ENCODE measurements at places on chromosomes 2 and 18. TPM values are rescaled to one million over a fixed set of nuclear protein-coding genes. Genes with fewer than 3 reads are reported as not detected.
A peak's percentile ranks its signal among the peaks of the same experiment; 100 is the strongest.

- no peaks in the 10 kb centered on the region for H3K27me3 ChIP-seq
- no peaks in the 10 kb centered on the region for H3K36me3 ChIP-seq
- no peak overlapping the region for H3K4me3 ChIP-seq
- DNase-seq = no peak
Observed at GRCh38 chr2:236899950-236900640, 185.6 kb upstream of the COPS8 start.

- no peak overlapping the region for H3K27ac ChIP-seq
- H3K4me3 ChIP-seq = no peak overlapping the region
- no peaks in the 10 kb centered on the region for H3K27me3 ChIP-seq
- DNase-seq = peak; percentile 14
- H3K4me1 ChIP-seq = no peaks in the 10 kb centered on the region
- no peaks in the 10 kb centered on the region for H3K36me3 ChIP-seq
Observed at GRCh38 chr18:22829781-22830180, 103.3 kb upstream of the RBBP8 start.

- H3K27ac ChIP-seq = no peak overlapping the region
- H3K4me3 ChIP-seq = no peak overlapping the region
- H3K27me3 ChIP-seq = no peaks in the 10 kb centered on the region
- H3K36me3 ChIP-seq = no peaks in the 10 kb centered on the region
Observed at GRCh38 chr2:103153580-103154284, 391.9 kb downstream of the TMEM182 start.

- DNase-seq = no peak
- no peak overlapping the region for H3K27ac ChIP-seq
- no peaks in the 10 kb centered on the region for H3K27me3 ChIP-seq
Observed at GRCh38 chr2:75238670-75239330, 39.5 kb upstream of the TACR1 start.

- H3K36me3 ChIP-seq = no peaks in the 10 kb centered on the region
- H3K4me1 ChIP-seq = peaks cover 36% of the 10 kb centered on the region
- no peak overlapping the region for H3K27ac ChIP-seq
- H3K4me3 ChIP-seq = no peak overlapping the region
Observed at GRCh38 chr2:218328294-218328693, 28.4 kb upstream of the CATIP start.

DNA sequence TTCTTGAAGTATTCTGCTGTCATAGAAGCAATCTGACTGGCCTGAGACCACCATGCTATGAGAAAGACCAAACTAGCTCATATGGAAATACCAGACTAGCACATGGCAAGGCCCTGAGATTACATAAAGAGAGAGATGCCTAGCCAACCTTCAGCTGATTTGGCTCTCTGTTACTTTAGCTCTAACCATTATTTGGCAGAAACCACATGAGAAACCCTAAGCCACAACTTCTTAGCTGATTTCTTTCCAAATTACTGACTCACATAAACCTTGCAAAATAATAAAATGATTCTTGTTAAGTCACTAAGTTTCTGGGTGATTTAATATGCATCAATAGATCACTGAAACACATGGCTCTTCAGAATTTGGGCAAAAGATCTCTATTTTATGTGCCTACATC, 295.0 kb upstream of the ZNF521 start:
- no peak overlapping the region for H3K27ac ChIP-seq
- no peaks in the 10 kb centered on the region for H3K27me3 ChIP-seq
- no peak overlapping the region for H3K4me3 ChIP-seq
- H3K4me1 ChIP-seq = peaks cover 7% of the 10 kb centered on the region
- no peak for DNase-seq

DNA sequence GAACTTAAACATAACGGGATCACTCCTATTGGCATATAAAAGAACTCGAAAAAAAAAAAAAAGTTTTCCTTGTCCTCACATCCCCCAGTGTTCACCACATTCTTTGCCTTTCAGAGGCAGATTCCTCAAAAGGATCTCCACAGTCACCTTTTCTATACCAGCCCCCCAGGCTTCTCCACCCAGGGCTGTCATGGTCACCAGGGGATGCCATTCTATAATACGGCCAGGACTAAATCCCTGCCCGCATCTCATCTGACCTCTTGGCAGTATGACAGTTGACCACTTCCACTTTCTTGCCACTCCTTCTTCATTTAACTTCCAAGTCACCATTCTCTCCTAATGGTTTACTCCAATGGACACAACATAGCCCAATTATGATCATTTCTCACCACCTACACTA, 29.3 kb downstream of the SOS1 start:
- DNase-seq = peak; percentile 33
- H3K36me3 ChIP-seq = no peaks in the 10 kb centered on the region
- no peak overlapping the region for H3K4me3 ChIP-seq

DNA sequence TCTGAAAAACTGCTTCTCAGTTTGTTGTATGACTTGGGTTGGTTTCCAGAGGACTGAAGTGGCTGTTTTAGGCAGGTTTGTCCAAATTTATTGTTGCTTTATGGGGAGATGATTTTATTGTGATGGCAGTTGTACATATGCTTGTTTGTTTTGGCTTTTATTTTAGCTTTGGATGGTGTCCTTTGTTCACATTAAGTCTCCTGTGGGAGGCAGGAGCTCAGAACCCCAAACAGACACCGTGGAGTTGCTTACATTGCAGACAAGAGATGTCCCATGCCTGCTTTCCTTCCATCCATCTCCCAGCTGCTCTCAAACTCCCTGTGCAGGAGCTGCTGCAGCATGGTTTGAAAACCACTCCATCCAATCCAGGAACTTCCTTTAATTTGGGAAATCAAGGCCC, 414.7 kb downstream of the LPIN1 start:
- H3K36me3 ChIP-seq = no peaks in the 10 kb centered on the region
- no peaks in the 10 kb centered on the region for H3K27me3 ChIP-seq
- no peak overlapping the region for H3K4me3 ChIP-seq
- DNase-seq = no peak
- no peak overlapping the region for H3K27ac ChIP-seq
- no peaks in the 10 kb centered on the region for H3K4me1 ChIP-seq

- peaks cover 11% of the 10 kb centered on the region for H3K4me1 ChIP-seq
- DNase-seq = peak; percentile 29
- H3K4me3 ChIP-seq = no peak overlapping the region
- H3K27me3 ChIP-seq = peaks cover 44% of the 10 kb centered on the region
- no peak overlapping the region for H3K27ac ChIP-seq
Observed at GRCh38 chr2:20452551-20452950, 5.7 kb downstream of the RHOB start.

GRCh38 chr2:157444641-157445040, 752 bp upstream of the CYTIP start:
- DNase-seq = no peak
- no peaks in the 10 kb centered on the region for H3K27me3 ChIP-seq
- H3K4me3 ChIP-seq = no peak overlapping the region
- H3K36me3 ChIP-seq = no peaks in the 10 kb centered on the region
- no peaks in the 10 kb centered on the region for H3K4me1 ChIP-seq
- no peak overlapping the region for H3K27ac ChIP-seq

- H3K27me3 ChIP-seq = no peaks in the 10 kb centered on the region
- H3K4me1 ChIP-seq = no peaks in the 10 kb centered on the region
- H3K27ac ChIP-seq = no peak overlapping the region
- H3K36me3 ChIP-seq = no peaks in the 10 kb centered on the region
- no peak overlapping the region for H3K4me3 ChIP-seq
Observed at GRCh38 chr2:122670897-122671296, 915.4 kb downstream of the TSN start.

DNA sequence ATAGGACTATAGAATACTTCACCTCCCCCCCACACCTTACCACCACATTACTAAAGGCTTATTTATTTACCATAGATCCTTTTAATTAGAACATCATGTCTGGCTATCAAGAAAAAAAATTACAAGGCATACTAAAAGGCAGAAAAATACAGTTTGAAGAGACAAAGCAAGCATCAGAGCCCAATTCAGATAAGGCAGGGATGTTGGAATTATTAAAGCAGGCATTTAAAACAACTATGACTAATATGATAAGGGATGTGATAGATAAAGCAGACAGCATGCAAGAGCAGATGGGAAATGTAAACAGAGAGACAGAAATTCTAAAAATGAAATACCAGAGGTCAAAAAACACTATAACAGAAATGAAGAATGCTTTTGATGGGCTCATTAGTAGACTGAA, 55.4 kb upstream of the SMIM21 start:
- H3K4me3 ChIP-seq = no peak overlapping the region
- no peaks in the 10 kb centered on the region for H3K4me1 ChIP-seq
- peaks cover 8% of the 10 kb centered on the region for H3K36me3 ChIP-seq
- no peak overlapping the region for H3K27ac ChIP-seq
- H3K27me3 ChIP-seq = no peaks in the 10 kb centered on the region

GRCh38 chr18:67577386-67577785, 60.9 kb upstream of the DSEL start:
- no peak for DNase-seq
- no peaks in the 10 kb centered on the region for H3K27me3 ChIP-seq
- no peaks in the 10 kb centered on the region for H3K36me3 ChIP-seq
- no peak overlapping the region for H3K27ac ChIP-seq

DNA sequence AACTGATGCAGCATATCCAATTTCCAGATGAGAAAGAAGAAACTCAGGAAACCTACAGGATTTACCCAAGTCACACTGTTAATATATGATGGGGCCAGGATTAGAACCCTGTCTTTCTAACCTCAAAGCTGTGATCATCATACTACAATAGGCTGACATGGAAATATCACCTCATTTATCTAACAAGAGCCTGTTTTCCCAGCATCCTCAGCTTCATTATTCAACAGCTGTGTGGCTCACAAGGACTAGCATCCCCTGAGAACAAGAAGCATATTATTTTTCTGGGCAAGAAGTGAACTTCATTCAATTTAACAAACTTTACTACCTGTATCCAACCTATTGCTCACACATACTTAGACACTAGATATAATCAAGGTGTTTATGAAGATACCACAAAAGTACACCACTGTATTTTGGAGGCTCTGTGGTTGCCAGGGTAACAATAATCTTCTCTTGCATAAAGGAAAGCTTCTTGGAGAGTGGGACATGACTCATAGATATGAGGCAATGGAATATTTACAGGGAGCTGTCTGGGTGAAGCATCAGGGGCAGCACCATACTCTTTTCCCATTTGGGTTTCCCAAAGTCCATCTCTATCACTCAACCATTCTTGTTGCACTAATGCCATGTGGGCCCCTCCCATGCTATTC, 218.2 kb downstream of the RAD51AP2 start:
- H3K4me3 ChIP-seq = no peak overlapping the region
- peaks cover 16% of the 10 kb centered on the region for H3K4me1 ChIP-seq
- no peak overlapping the region for H3K27ac ChIP-seq
- no peaks in the 10 kb centered on the region for H3K36me3 ChIP-seq
- H3K27me3 ChIP-seq = no peaks in the 10 kb centered on the region
- no peak for DNase-seq

- H3K4me1 ChIP-seq = no peaks in the 10 kb centered on the region
- H3K36me3 ChIP-seq = no peaks in the 10 kb centered on the region
- DNase-seq = no peak
Observed at GRCh38 chr18:21081426-21081825, 30.2 kb downstream of the ROCK1 start.

DNA sequence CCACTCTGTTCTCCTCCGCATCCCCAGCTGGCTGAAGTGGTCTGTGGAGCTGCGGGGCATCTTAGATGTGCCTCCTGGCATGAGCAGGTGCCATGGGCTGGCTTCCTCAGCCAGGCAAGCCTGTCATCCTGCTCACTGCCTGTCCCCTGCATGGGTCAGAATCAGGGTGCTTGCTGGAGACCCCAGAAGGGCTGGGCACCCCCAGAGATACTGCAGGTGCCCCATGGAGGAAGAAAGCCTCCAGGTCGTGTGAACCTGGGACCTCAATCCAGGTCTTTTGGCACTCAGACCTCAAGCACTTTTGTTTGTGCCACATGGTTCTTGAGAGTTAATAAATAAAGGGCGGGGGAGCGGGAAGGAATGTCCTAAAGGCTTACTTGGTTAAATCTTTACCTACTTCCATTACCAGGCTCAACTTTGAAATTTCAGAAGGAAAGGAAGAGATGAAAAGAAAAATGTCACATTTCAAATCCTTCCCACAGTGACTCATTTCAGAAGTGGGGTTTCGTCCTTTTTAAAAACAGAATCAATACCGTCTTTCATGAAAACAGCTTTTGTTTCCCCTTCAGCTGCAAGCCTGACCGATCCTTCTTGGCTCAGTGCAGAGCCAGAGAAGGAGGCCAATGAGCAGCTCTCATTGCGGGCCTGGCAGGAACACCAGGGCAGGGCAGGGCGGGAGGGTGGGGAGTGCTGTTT, 69.9 kb downstream of the RHOB start:
- H3K4me1 ChIP-seq = no peaks in the 10 kb centered on the region
- H3K27ac ChIP-seq = no peak overlapping the region
- no peak overlapping the region for H3K4me3 ChIP-seq
- H3K36me3 ChIP-seq = no peaks in the 10 kb centered on the region
- no peak for DNase-seq

DNA sequence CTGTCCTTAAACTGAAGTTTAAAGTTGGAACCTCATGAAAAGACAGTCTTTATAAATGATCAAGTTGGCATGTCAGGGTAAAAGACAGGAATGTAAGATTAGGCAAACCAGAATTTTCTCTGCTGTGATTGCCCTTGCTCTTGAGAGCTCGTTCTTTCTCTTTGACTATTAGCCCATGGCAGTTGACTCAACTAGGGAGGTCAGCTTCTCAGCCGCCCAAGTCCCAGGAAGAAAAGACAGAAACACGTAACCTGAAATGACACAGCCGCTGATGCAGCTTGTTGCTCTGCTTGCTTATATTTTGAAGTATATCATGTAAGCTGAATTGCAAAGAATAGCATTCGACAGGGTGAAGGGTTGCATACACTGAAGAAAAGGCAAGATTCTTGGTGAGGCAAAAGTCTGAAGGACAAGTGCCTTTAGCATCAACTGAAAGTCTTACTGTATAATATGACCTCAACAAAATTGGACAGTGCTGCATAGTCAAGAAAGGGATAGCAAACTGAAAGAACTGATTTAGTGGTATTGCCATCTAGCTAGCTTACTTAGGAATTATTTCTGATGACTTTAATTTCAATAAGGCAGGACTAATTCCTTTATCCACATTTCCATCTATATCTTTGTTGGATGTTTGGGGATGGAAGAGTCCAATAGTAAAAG, 54.7 kb downstream of the ARHGAP15 start:
- no peaks in the 10 kb centered on the region for H3K4me1 ChIP-seq
- no peak overlapping the region for H3K27ac ChIP-seq
- H3K27me3 ChIP-seq = no peaks in the 10 kb centered on the region
- H3K4me3 ChIP-seq = no peak overlapping the region
- H3K36me3 ChIP-seq = 0 out of 2 replicates have a peak, but pooled peaks cover 6% of the 10 kb centered on the region
- no peak for DNase-seq

DNA sequence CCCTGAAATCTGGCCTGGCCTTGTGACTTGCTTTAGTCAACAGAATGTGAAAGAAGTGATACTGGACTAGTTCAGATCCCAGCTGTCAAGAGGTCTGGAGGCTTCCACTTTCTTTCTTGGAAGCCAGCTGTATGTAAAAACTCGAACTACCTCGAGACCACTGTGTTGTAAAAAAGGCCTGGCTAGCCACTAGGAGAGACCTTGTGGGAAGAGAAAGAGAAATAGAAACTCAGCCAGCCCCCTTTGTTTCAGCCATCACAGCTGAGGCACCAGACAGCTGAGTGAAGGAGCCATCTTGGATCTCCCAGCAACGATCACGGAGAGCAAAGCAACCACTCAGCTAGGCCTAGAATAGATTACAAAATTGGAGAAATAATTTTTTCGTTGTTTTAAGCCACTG, 324.9 kb upstream of the TCF4 start:
- H3K36me3 ChIP-seq = peaks cover 5% of the 10 kb centered on the region
- H3K27me3 ChIP-seq = no peaks in the 10 kb centered on the region
- no peak for DNase-seq
- H3K4me1 ChIP-seq = peaks cover 12% of the 10 kb centered on the region
- no peak overlapping the region for H3K27ac ChIP-seq

The PTH2R gene
- polyA plus RNA-seq = 0.18 TPM

The IL1F10 gene
- polyA plus RNA-seq = not detected

The EN1 gene
- polyA plus RNA-seq = 0.21 TPM

The COX7A2L gene
- 112 TPM for polyA plus RNA-seq

The BMPR2 gene
- 6.7 TPM for polyA plus RNA-seq

The IL1RN gene
- polyA plus RNA-seq = not detected

The TCF23 gene
- not detected for polyA plus RNA-seq

The GTF2A1L gene
- polyA plus RNA-seq = 0.65 TPM

The SP5 gene
- polyA plus RNA-seq = 0.32 TPM

The KCNK3 gene
- not detected for polyA plus RNA-seq
